ENCODE measurements at places on chromosomes 1 and 21.

DNA sequence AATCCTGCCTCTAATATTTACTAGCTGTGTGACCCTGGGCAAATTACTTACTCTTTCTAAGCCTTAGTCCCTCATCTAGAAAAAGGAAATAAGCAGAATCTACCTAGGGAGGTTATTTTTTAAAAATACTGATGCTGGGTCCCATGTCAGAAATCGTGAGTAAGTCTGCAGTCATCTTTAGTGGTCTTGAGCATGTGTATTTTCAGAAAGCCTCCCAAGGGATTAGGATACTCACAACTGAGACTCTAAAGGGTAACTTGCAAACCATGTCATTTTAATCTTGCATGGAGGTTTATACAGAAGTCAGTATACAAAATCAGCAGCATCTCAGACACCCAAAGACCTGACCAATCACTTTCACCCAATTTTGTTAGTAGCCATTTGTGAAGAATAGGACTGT is 43.2 kb downstream of the DSTYK start:
- no peak for DNase-seq

DNA sequence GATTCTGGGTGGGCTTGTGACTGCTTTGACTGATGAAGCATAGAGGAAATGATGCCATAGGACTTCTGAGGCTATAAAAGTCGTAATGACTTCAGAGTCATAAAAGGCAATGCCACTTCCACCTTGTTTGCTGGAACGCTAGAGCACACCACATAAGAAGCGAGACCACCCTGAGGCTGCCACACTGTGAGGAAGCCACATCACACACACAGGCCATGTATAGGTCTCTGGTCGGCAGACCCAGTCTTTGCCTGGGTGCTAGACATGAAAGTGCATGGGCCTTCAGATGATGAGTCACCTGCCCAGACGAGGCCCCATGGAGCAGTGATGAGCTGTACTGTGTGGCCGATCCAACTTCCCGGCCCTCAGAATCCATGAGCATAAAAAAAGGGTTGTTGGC is 14.2 kb upstream of the KANK4 start:
- DNase-seq: no peak

GRCh38 chr1:211527006-211527405 is 35.0 kb upstream of the RD3 start:
- no peak for DNase-seq

DNA sequence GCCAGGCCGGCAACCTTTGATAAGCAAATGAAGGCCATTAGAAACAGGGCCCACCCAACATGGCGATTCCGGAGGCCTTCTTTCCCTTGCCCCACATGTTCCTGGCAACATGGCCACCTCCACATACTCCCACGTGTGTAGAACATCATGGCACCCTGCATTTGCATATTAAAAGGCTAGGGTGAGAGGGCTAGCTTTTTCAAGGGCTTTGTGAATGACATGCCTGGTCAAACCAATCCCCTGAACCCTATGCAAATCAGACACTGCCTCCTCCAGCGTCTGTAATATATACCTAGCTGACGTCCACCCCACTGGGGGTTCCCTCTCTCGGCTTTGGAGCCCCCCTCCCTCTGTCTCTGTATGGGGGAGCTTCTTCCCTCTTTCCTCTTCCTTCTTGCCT is 1.6 kb downstream of the ADCY10 start:
- no peak for DNase-seq

GRCh38 chr1:207985996-207986395 is 75.1 kb upstream of the CD34 start:
- DNase-seq: no peak

GRCh38 chr1:119565131-119565772 is 58.2 kb downstream of the HSD3B1 start:
- no peak for DNase-seq

GRCh38 chr1:116493484-116494352 is 77.1 kb downstream of the CD58 start:
- no peak for DNase-seq

GRCh38 chr1:14263225-14263624 is 335.3 kb upstream of the KAZN start:
- no peak for DNase-seq

GRCh38 chr1:246597340-246597739 is 31.1 kb downstream of the CNST start:
- no peak for DNase-seq

- DNase-seq: no peak
Observed at GRCh38 chr21:34942911-34943310, 106.2 kb downstream of the RUNX1 start.

DNA sequence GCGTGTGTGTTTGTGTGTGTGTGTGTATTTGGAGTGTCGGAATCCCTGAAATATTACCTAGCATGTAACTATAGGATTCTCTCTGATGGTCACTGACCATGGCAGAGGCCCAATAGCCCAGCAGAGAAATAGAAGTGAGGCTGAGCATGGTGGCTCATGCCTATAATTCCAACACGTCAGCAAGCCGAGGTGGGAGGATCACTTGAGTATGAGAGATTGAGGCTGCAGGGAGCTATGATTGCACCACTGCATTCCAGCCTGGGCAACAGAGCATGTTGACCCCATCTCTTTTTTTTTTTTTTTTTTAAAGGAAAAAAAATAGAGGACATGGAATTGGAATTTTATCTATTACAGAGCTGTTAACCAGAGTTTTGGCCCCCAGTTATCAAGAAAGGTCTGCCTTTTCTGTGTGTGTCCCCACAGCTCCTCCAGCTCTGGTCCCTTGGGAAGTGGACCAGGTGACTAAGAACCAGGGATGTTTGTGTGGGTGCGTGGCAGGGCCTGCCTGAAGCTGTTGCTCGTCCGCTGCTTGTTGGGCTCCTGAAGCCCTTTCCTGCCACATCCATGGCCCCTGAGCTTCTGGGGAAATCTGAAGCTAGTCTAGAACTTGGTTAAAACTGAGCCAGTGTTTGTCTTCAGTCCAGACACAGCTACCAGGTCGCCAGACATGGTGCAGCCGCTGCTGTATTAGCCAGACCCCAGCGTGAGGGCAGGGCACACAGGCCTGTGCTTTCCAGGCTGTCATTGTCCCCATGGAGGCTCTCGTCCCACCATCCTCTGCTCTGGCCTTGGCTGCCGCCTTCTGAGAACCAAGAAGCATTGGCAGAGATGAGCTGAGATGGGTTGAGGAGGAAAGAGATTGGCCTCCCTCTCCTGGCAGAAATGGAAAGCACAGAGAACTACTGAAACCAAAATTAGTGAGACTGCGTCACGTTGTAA is 25.5 kb downstream of the CAPN9 start:
- no peak for DNase-seq

DNA sequence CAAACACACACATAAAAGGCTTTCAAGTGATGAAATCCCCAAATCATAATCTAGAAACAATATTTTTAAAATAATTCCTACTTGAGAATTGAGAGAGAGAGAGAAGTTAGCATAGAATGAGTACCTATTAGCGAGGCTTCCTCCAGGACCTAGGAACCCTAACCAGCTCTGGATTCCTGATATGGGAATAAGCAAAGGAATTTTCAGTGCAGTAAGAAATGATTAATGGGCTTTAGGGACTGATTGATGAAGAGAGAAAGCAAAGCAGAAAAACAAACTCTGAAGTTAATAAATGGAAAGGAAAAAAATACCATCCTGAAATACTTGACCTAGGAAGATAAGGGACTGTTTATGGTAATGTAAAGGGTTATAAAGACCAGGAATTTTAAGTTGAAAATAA is 60.6 kb downstream of the WARS2 start:
- DNase-seq: no peak

GRCh38 chr21:44684483-44684882 is 2.5 kb upstream of the KRTAP12-1 start:
- DNase-seq: no peak

GRCh38 chr1:56457756-56458375 is 121.5 kb downstream of the PLPP3 start:
- DNase-seq: no peak

DNA sequence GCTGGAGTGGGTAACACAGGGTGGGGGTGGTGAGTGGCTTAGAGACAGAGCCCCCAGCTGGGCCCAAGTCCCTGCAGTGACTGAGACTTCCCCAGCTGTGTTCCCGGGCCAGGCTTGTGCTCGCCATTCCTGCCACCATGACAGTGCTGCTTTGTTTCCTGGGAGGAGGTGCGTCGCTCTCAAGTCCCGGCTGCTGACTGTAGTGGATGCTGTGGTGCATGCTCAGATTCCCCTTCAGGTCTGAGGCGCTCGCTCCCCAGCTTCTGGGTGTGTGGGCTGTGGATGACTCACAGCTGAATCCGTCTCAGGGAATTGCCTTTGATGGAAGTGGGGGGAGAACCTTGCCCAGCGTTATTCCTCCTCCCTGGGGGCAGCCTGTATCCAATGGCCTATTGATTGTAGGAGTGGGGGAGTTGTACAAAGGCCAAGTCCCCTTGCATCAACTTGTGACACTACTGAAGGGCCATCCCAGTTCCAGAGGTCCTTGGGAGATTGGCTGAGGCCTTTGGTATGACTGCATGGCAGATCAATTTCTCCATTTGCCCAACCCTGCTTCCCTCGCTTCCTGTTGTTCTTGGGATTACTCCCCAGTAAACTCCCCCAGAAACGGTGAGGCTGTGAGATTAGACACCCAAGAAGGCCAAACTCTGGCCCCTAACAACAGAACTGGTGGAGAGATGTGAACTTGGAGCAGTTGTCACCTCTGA is 17.8 kb upstream of the POU3F1 start:
- DNase-seq: no peak

DNA sequence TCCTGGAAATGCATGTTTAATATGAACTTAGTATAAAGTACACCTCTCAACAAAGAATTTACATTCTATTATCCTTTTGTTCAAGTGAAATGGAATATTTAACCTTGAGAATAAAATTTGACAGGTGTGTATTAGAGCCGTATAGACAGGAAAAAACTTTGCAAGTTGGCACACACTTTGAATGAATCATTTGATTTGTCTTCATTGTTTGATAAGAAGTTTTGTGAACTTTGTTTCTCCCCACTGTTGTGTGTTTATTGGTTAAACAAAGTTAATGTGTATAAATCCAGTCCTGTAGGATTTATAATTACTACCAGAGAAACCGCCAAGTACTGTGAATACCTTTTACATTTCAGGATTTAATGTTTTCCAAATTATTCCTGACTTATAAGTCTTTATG is 2.0 kb downstream of the SYDE2 start:
- DNase-seq: no peak

- DNase-seq: no peak
Observed at GRCh38 chr21:35091496-35091895, 42.4 kb upstream of the RUNX1 start.

- no peak for DNase-seq
Observed at GRCh38 chr1:41542196-41542930, 57.9 kb upstream of the EDN2 start.

DNA sequence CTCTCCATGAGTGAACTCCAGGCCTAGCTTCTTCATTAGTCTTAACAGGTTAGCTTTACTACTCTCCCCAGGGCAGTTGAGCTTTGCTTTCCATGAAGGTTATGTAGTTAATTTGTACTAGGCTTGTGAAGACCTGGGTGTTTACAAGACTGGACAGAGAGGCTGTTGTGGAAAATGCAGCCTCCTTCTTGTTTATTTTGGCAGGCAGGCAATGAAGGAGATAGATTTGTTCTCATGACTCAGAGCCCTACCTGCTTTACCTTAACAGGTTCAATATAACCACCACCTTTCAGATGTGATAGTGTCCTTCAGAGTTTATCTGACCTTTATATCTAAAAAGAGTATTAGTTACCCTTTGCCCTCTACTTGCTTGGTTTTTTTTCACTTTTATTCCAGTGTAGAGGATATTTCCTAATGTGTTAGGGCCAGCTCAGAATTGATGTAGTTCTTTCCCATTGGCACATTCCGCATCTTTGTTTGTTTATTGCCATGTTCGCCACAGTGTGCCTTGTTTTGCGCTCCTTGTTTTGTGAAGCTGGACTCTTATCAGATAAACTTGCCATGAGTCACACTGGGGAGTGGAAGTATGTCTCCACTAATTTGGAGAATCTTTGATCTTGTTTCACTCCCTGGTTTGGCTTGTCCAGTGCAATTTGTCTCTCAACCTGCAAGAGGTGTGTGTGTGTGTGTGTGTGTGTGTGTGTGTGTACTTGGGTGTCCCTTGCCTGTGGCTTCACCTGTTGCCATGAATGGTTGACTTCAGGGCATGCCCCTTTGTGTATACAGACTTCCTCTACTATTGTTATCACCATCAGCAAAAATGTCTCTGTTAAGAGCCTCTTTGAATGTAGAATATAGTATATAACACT is 87.4 kb upstream of the MACF1 start:
- no peak for DNase-seq

DNA sequence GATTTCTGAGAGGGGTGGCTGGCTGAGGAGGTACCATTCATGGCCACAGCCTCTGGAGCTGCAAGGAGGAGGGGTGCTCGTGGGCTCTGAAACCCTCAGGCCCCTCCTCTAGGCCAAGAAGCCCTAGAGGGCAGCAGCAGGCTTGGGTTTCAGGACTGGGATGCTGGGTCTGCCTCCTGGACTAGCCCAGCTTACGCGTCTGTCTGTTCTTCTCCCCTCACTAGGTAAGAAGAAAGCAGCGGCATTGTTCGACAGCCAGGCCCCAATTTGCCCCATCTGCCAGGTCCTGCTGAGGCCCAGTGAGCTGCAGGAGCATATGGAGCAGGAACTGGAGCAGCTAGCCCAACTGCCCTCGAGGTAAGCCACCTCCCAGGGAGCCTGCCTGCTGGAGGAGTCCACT is 60.3 kb downstream of the TMEM53 start:
- no peak for DNase-seq

DNA sequence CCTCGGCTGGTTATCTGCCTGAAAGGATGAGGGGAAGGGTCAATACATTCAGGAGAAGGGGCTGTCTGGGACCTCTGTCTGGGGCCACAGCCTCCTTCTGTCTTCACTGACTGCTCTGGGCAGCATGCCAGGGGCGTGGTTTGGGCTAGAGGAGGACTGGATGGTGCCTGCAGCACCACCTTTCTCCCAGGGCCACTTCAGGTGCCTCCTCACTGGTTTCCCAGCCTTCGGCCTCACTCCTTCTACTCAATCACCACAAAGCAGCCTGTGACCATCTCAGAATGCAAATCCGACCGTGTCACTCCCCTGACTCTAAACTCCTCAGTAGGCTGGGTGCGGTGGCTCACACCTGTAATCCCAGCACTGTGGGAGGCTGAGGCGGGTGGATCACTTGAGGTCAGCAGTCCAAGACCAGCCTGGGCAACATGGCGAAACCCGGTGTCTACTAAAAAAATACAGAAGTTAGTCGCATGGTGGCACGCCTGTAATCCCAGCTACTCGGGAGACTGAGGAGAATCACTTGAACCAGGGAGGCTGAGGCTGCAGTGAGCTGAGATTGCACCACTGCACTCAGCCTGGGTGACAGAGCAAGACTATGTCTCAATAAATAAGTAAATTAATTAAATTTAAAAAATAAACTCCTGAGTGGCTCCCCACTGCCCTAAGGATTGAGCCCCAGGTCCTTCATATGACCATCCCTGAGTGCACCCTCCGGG is 50.1 kb upstream of the ECE1 start:
- no peak for DNase-seq

GRCh38 chr1:5379176-5379759 is 613.0 kb downstream of the NPHP4 start:
- DNase-seq: no peak

DNA sequence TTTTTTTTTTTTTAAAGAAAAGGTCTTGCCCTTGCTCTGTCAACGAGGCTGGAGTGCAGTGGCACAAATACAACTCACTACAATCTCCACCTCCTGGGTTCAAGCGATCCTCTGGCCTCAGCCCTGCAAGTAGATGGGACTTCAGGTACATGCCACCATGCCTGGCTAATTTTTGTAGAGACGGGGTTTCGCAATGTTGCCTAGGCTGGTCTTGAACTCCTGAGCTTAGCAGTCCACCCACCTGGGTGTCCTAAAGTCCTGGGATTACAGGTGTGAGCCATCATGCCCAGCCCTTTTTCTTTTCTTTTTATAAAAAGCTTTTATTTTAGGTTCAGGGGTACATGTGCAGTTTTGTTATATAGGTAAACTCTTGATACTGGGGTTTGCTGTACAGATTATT is 47.2 kb downstream of the TLR5 start:
- no peak for DNase-seq
